Effector memory CD8-positive, alpha-beta T cell (primary cell): ENCODE measurements at places on chromosomes 13 and 19.

DNA sequence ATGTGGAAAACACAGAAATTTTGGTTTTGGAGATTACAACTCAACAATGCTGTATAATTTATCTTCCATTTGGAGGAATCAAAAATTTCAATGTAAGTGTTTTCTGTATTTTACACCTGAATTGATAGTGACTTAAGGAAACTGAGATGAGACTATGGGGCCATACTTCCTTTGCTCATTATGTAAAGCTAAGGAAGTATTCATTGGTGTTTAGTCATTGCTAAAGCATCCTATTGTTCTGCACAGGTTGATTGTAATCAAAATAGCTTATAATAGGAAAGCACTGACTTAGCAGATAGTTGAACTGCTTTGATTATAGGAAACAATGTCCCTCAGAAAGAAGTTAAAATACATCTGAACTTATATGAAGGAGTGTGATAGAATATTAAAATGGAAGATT is 244.4 kb upstream of the SLITRK5 start:
- no peaks in the 10 kb centered on the region for H3K27me3 ChIP-seq
- no peak overlapping the region for H3K27ac ChIP-seq
- no peak overlapping the region for H3K4me3 ChIP-seq
- H3K36me3 ChIP-seq: no peaks in the 10 kb centered on the region

GRCh38 chr13:38365661-38366060 is 16.0 kb downstream of the UFM1 start:
- H3K36me3 ChIP-seq: peaks cover 26% of the 10 kb centered on the region
- H3K4me3 ChIP-seq: no peak overlapping the region
- no peak overlapping the region for H3K27ac ChIP-seq
- no peak for DNase-seq

DNA sequence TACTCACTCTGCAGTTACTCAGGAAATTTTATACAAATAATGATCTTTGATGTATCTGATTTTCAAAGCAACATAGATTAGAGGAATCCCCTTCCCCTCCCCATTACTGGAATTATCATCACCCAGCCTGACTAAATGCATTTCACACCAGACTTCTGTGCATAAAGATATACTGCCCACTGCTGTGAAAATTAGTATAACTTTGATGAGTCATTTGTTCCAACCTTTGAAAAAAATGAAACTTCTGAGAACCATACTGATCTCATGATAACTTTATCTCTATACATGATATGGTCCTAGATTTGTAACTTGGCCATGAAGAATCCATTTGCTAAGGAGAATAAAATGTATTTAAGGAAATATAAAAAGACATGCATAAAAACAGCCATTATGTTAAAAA is 63.9 kb downstream of the GPC6 start:
- H3K27me3 ChIP-seq: no peaks in the 10 kb centered on the region
- no peak overlapping the region for H3K4me3 ChIP-seq
- H3K27ac ChIP-seq: no peak overlapping the region
- no peaks in the 10 kb centered on the region for H3K36me3 ChIP-seq
- no peak for DNase-seq

GRCh38 chr19:292281-292884 is 1.2 kb upstream of the PLPP2 start:
- H3K4me3 ChIP-seq: peak overlapping the region; percentile 27
- H3K36me3 ChIP-seq: peaks cover 11% of the 10 kb centered on the region
- H3K27ac ChIP-seq: no peak overlapping the region
- no peak for DNase-seq

GRCh38 chr13:112690283-112690929 is 568 bp downstream of the ATP11A start:
- peak overlapping the region; percentile 92 for H3K4me3 ChIP-seq
- peak; percentile 10 for DNase-seq
- H3K36me3 ChIP-seq: peaks cover 15% of the 10 kb centered on the region
- H3K27me3 ChIP-seq: no peaks in the 10 kb centered on the region
- peaks cover 45% of the 10 kb centered on the region for H3K4me1 ChIP-seq

DNA sequence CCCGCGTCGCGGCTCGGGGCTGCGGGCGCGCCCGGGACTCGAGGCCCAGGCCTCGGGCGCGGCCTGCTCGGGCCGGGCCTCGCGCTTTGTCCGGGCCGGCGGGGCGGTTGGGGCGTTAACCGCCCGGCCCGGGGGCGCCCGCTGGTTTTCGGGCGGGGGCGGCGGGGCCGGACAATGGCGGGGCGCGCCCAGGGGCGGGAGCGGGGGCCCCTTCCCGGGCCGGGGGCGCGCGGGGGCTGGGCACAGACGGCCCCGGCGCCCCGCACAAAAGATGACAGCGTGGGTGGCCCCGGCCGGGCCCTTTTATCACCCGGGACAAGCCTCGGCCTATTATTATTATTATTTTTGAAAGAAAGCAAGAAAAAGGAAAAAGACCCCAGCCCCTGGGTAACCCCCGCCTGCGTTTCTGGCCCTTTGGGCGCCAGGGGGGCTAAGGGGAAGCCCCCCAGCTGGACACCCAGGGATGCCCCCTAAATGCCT is 419 bp downstream of the KDM4B start:
- H3K4me1 ChIP-seq: peaks cover 26% of the 10 kb centered on the region
- H3K4me3 ChIP-seq: peak overlapping the region; percentile 89
- H3K27ac ChIP-seq: peak overlapping the region; percentile 92
- H3K36me3 ChIP-seq: peaks cover 26% of the 10 kb centered on the region
- DNase-seq: no peak
- H3K27me3 ChIP-seq: no peaks in the 10 kb centered on the region

- H3K27ac ChIP-seq: no peak overlapping the region
- H3K36me3 ChIP-seq: peaks cover 5% of the 10 kb centered on the region
- no peak for DNase-seq
- peaks cover 6% of the 10 kb centered on the region for H3K27me3 ChIP-seq
- H3K4me3 ChIP-seq: no peak overlapping the region
Measured at GRCh38 chr13:21069561-21070004, 8.2 kb upstream of the LATS2 start.

GRCh38 chr19:34574704-34575103 is 93.1 kb downstream of the WTIP start:
- peaks cover 4% of the 10 kb centered on the region for H3K4me1 ChIP-seq
- no peak overlapping the region for H3K4me3 ChIP-seq
- no peak for DNase-seq
- H3K36me3 ChIP-seq: no peaks in the 10 kb centered on the region
- H3K27ac ChIP-seq: no peak overlapping the region

DNA sequence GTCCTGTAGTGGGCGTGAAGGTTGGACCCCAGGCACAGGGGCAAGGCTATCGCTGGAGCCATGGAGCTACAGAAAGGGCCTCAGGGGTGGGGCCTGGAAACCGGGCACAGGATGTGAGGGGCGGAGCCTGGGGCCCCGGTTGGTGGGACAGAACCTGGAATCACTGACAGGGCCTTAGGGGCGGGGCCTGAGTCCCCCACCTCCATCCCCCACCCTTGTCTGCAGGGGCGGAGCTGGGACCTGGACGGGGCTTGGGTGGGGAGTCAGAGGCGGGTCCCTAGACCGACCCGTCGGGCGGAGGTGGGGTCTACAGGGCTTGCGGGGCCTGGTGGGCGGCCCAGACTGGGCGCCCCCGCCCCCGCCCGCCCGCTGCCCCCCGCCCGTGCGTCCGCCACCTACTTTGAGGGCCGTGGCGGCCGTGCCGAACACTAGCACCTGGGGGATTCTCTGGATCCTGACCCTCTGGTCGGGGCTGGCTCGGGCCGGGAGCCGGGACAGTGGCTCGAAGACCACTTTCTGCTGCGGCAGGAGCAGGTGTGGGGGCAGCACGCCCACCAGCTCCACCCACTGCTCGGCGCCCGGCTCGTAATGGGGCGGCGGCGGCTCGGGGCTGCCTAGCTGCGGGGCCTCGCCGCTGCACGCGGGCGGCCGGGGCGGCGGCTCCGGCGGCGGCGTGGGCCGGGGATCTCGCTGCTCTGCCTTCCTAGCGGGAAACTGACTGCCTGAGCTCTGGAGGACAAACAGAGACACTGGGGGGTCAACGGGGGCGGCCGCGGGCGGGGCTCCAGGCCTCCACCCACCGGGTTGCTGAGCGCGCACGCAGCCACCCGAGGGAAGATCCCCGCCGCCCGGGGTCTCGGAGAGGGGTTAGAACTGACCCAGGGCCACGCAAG is 26.3 kb downstream of the DCAF15 start:
- H3K4me3 ChIP-seq: peak overlapping the region; percentile 77
- peaks cover 18% of the 10 kb centered on the region for H3K36me3 ChIP-seq
- no peak for DNase-seq
- H3K27me3 ChIP-seq: no peaks in the 10 kb centered on the region
- H3K27ac ChIP-seq: peak overlapping the region; percentile 94
- peaks cover 17% of the 10 kb centered on the region for H3K4me1 ChIP-seq

DNA sequence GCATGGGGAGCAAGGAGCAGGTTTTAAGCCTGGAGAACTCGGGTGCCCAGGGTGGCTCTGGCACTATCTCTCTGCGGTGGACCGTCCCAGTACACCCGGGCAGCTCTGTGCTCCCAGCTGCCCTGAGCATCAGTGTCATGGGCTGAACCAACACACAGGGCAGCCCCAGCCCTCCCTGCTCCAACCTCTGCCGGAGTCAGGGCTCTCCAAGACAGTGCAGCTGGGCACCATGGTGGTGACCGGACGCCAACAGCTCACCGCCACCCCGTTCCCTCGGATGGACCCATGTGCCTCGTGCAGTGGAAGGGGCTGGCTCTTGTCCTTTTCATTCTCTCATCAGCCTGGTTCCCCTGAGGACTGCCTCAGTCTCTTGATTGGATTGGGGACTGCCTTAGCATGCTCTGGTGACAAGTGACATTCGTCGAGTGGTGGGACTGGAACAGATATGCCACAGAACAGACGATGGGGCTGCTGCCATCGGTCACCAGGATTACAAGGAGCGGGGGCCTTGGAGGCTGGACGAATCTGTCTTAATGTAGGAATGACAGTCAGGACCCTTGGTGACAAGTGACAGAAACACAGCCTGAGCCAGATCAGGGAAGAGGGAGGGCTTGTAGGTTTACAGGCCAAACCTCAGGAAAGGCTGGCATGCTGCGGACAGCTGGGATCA is 25.7 kb upstream of the VSTM2B start:
- no peaks in the 10 kb centered on the region for H3K36me3 ChIP-seq
- no peak for DNase-seq
- H3K4me3 ChIP-seq: no peak overlapping the region

DNA sequence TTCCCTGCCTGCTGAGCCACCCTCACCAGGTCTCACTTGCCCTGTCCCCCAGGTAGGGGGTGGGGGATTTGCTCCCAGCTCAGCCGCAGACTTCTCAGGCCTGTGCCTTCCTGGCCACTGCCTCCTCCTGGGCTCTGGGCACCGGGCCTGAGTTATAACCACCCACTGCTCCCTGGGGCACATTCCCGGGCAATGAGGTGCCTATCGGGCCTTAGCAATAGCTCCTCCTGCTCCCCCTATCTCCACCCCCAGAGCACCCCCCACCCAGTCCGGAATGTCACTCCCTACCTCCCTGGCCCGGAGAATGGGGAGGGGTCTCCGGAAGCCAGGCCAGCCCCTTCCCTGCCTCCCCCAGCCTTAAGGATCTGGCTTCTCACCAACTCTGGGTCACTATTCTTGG is at the start of gene KLK5:
Gene KLK5 (minus strand): TSS at position 129 of the 400 bp plus-strand sequence. CDS start 381 bp downstream, outside the sequence.
- no peaks in the 10 kb centered on the region for H3K4me1 ChIP-seq
- H3K27ac ChIP-seq: no peak within 1 kb of the TSS
- no peak for DNase-seq

- H3K4me3 ChIP-seq: no peak overlapping the region
- H3K36me3 ChIP-seq: peaks cover 35% of the 10 kb centered on the region
- DNase-seq: no peak
- no peaks in the 10 kb centered on the region for H3K27me3 ChIP-seq
Measured at GRCh38 chr19:16418597-16418962, 53.2 kb downstream of the EPS15L1 start.

GRCh38 chr13:23637829-23638228 is 67.6 kb downstream of the TNFRSF19 start:
- H3K27me3 ChIP-seq: peaks cover 10% of the 10 kb centered on the region
- DNase-seq: no peak
- H3K4me1 ChIP-seq: peaks cover 2% of the 10 kb centered on the region
- peaks cover 2% of the 10 kb centered on the region for H3K36me3 ChIP-seq
- H3K4me3 ChIP-seq: no peak overlapping the region
- H3K27ac ChIP-seq: no peak overlapping the region

DNA sequence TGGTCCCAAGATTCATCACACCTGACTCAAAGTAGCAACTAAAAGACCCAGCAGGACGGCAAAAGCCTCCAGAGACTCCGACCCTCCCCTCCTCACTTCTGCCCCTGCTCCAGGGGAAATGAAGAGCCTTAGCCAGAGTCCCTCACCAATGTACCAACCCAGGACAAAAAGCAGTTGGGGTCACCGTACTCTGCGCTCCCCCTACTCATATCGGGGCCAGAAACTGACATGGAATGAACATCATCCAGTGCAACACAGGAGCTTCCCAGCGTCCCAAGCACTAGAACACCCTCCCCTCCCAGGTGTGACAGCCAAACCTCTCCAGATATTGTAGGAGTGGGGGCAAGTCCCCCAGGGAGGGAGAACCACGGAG is 1.7 kb downstream of the EEF2 start:
- peaks cover 45% of the 10 kb centered on the region for H3K4me1 ChIP-seq
- H3K27ac ChIP-seq: peak overlapping the region; percentile 96
- DNase-seq: no peak
- H3K27me3 ChIP-seq: no peaks in the 10 kb centered on the region
- H3K36me3 ChIP-seq: peaks cover 94% of the 10 kb centered on the region

GRCh38 chr13:83884141-83884540 is 1.9 kb upstream of the SLITRK1 start:
- H3K27ac ChIP-seq: no peak overlapping the region
- peaks cover 51% of the 10 kb centered on the region for H3K27me3 ChIP-seq
- H3K4me1 ChIP-seq: peaks cover 10% of the 10 kb centered on the region
- DNase-seq: no peak
- no peaks in the 10 kb centered on the region for H3K36me3 ChIP-seq

- no peaks in the 10 kb centered on the region for H3K27me3 ChIP-seq
- peaks cover 30% of the 10 kb centered on the region for H3K36me3 ChIP-seq
- H3K4me3 ChIP-seq: peak overlapping the region; percentile 89
- DNase-seq: no peak
Measured at GRCh38 chr19:4970558-4971423, 1.9 kb downstream of the KDM4B start.

- DNase-seq: no peak
- no peaks in the 10 kb centered on the region for H3K4me1 ChIP-seq
- no peak overlapping the region for H3K4me3 ChIP-seq
Measured at GRCh38 chr13:44413095-44413494, 39.5 kb downstream of the SERP2 start.

- DNase-seq: no peak
- H3K4me1 ChIP-seq: peaks cover 2% of the 10 kb centered on the region
- H3K27me3 ChIP-seq: peaks cover 60% of the 10 kb centered on the region
- H3K4me3 ChIP-seq: no peak overlapping the region
Measured at GRCh38 chr19:51544038-51544437, 12.6 kb upstream of the SIGLEC6 start.

- H3K4me1 ChIP-seq: peaks cover 95% of the 10 kb centered on the region
- peak overlapping the region; percentile 77 for H3K4me3 ChIP-seq
- peak; percentile 76 for DNase-seq
- H3K27me3 ChIP-seq: no peaks in the 10 kb centered on the region
Measured at GRCh38 chr13:24264976-24265375, 44.4 kb upstream of the C1QTNF9 start.

GRCh38 chr13:111939666-111940278 is 127.2 kb upstream of the SOX1 start:
- no peak overlapping the region for H3K4me3 ChIP-seq
- no peak overlapping the region for H3K27ac ChIP-seq
- H3K27me3 ChIP-seq: peaks cover 16% of the 10 kb centered on the region
- H3K36me3 ChIP-seq: no peaks in the 10 kb centered on the region
- no peaks in the 10 kb centered on the region for H3K4me1 ChIP-seq
- DNase-seq: no peak

GRCh38 chr19:18007044-18007916 is 690 bp upstream of the ARRDC2 start:
- H3K4me3 ChIP-seq: peak overlapping the region; percentile 86
- DNase-seq: peak; percentile 83
- peak overlapping the region; percentile 90 for H3K27ac ChIP-seq
- H3K27me3 ChIP-seq: no peaks in the 10 kb centered on the region

- no peak overlapping the region for H3K27ac ChIP-seq
- H3K36me3 ChIP-seq: no peaks in the 10 kb centered on the region
- no peak overlapping the region for H3K4me3 ChIP-seq
- peaks cover 34% of the 10 kb centered on the region for H3K27me3 ChIP-seq
Measured at GRCh38 chr13:43769529-43769928, 17.2 kb downstream of the ENOX1 start.
